ENCODE measurements at places on chromosomes 3 and 15. TPM values are rescaled to one million over a fixed set of nuclear protein-coding genes. Genes with fewer than 3 reads are reported as not detected.

GRCh38 chr3:67526246-67526645, 128.2 kb downstream of the SUCLG2 start:
- no peak for DNase-seq

GRCh38 chr3:66761093-66761780, 236.9 kb upstream of the KBTBD8 start:
- no peak for DNase-seq

DNA sequence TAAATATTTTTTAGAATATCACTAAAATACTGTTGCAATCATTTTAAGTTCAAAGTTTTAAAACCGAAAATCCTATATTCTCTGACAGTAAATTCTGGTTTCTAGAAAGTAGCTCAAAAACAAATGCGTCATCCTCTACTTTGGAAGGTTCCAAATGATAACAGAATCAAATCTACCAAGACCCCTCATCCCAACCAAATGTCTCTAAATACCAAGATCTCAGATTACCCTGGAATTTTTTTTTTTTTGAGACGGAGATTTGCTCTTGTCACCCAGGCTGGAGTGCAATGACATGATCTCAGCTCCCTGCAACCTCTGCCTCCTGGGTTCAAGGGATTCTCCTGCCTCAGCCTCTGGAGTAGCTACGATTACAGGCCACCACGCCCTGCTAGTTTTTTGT, 16.8 kb downstream of the TBL1XR1 start:
- DNase-seq, result no peak

DNA sequence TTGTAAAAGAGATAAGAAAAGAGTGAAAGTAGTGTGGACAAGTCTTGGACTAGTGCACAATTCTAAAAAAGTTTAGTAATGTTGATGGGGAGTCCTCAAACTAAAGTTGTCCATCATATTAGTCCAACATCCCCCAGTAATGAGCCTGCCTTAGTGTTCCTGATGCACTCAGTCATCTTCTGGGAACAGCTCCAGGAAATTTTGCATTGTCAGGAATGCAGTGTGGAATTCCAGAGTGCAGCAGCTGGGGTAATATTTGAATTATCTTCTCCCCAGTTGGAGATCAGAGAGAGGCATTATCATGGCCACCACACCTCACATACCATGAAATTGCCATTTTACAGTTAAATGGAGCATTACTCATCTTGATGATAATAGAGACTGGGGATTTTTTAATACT, 528.8 kb upstream of the NAALADL2 start:
- no peak for DNase-seq

The CCR5 gene
- total RNA-seq, result 0.81 TPM
